Activated T-cell treated with anti-CD3 and anti-CD28 coated beads for 48 hours (primary cell): ENCODE measurements at places on chromosomes 6 and 20.

DNA sequence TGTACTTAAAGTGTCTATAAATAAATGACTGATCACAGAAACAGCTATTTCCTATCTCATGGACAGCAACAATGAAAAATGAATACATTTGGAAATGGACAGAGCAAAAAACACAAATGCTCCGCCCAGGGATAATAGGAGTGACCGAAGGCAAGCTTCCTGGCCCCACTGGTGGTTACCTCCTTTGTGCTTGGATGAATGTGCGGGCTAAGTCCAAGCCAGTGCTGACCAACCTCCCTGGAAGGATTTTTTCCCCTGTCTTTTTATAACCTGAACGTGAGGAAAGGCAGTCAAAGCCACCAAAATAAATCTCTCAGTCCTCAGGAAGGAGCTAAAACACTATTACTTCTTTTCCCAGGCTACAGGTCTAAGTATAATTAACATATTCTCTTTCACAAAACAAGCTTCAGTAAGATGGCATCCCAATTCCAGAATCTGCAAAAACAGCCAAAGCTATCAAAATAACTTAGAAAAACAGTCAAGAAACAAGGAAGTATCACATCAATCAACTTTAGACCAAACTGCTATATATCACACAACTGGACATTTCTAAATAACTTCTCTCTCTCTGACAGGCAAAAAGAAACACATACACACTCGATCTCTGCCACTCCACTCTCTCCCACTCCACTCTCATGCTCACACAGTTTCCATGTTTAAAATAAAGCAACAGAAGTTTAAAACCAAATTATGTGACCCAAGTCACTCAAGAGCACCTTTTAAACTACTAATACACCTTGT is 10.0 kb downstream of the KIF16B start:
- no peak for DNase-seq

- DNase-seq, result no peak
Measured at GRCh38 chr20:59718071-59718470, 113.7 kb downstream of the PHACTR3 start.

DNA sequence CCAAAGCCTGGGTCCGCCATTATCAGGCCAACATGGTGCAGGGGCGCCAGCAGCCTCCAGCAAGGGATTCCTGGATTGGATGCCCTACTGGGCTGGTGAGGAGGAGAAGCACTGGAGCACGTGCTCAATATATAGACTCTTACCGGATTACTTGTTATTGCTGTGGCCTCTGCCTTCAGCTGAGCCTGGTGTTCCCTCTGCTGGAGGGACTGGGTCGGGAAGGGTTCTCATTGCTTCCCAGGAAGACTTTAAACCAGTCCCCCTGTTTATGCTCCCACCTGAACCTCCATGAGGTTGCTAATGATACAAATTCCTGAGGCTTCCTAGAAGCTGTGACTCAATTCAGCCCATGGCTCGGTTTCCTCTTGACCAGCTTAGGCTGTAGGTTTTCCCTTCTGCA is 186.7 kb upstream of the ARID1B start:
- no peak for DNase-seq

DNA sequence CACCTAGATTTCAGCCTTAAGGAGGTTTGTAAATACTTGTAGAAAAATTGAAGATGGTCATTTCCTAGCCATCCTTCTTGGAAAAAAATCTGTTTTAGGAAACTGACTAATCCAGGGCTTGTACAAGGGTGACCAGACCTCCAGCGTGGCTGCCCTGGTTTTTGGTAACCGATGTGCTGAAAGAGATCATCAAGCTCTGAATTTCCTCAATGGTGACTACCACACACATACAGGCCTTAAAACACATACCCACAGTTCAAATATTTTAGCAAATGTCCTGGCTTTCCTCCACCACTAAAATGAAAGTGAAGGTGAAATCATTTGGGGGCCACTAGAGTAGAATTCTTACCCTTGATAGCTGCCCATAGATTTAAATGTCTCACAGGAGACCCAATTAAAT is 215.3 kb upstream of the SUPT3H start:
- no peak for DNase-seq

DNA sequence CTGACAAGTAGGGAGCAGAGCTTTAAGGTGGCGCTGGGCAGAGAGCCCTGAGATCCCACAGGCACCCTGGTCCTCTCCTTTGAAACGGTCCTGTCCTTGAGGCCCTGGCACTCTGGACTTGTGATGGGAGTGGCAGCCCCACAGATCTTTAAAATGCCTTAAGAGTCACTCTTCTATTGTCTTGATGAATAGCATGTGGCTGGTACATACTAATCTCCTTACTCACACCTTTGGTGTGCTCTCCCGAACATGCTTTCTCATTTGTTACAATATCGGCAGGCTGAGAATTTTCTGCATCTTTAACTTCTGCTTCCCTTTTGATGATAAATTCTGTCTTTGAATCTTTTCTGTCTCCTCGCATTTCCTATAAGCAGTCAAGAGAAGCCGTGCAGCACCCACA is 333.8 kb downstream of the TFAP2A start:
- DNase-seq, result no peak
